ENCODE measurements at places on chromosomes 1 and 21. TPM values are rescaled to one million over a fixed set of nuclear protein-coding genes. Genes with fewer than 3 reads are reported as not detected.

The SH2D2A gene
- total RNA-seq, result 0.29 TPM

The PYCR2 gene
- 25.9 TPM for total RNA-seq

The FASLG gene
- total RNA-seq, result not detected

The BRDT gene
- total RNA-seq, result not detected

The CLEC20A gene
- total RNA-seq, result under 0.01 TPM

The CCDC30 gene
- total RNA-seq, result 4.7 TPM

The DMBX1 gene
- total RNA-seq, result not detected

The ARTN gene
- not detected for total RNA-seq

The KLHDC8A gene
- not detected for total RNA-seq

The KRTAP7-1 gene
- total RNA-seq, result not detected

The LCE1E gene
- not detected for total RNA-seq

The RGS8 gene
- not detected for total RNA-seq

The SNX7 gene
- 78.9 TPM for total RNA-seq

The CADM3 gene
- not detected for total RNA-seq

The KLHDC7A gene
- not detected for total RNA-seq

The C1orf94 gene
- total RNA-seq, result not detected

The PAQR6 gene
- 0.36 TPM for total RNA-seq

The CDA gene
- total RNA-seq, result 0.59 TPM

The NPHS2 gene
- total RNA-seq, result not detected

The SH3D21 gene
- 1.8 TPM for total RNA-seq

The SYT14 gene
- total RNA-seq, result 0.29 TPM

The UQCRHL gene
- 1.1 TPM for total RNA-seq

The PDZK1 gene
- 0.29 TPM for total RNA-seq

The FAM43B gene
- under 0.01 TPM for total RNA-seq

The IL6R gene
- 8.0 TPM for total RNA-seq

The SLAMF6 gene
- not detected for total RNA-seq

The ADCY10 gene
- total RNA-seq, result 0.36 TPM

The NBPF1 gene
- 71.6 TPM for total RNA-seq

The TTC3 gene
- total RNA-seq, result 410 TPM

The RGS4 gene
- 130 TPM for total RNA-seq

The PPFIA4 gene
- 8.0 TPM for total RNA-seq

The VSIG8 gene
- not detected for total RNA-seq

The AIM2 gene
- total RNA-seq, result 0.59 TPM

The SLC25A44 gene
- 15.0 TPM for total RNA-seq

The OTUD3 gene
- 4.0 TPM for total RNA-seq

The DEPDC1 gene
- total RNA-seq, result 1.4 TPM

The IGSF9 gene
- total RNA-seq, result under 0.01 TPM

The RERE gene
- total RNA-seq, result 53.0 TPM
